ENCODE measurements at places on chromosomes 5 and 9.

DNA sequence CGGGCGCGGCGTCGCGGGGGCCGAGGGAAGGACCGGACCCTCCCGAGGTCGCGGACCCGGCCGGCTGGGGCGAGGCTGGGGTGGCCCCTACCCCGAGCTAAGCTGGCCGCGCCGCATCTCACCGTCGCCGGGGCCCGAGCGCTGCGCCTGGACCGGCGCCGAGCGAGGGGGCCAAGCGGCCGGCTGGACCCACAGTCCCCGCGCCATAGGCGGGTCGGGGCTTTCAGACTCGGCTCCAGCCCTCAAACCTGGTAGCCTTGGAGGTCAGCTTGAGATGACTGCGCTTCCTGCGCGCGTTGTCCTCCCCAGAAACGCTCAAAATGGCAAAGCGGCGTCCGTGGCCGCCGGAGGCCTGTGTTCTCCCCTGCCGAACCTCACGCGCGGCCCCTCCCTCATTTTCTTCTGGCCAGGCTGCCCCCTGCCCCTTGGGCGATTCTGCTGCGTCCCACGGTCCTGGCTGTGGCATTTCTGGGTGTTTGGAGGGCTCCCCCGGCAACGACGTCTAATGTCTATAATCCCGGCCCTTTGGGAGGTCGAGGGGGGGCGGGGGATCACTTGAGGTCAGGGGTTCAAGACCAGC, 8.7 kb upstream of the GRIN1 start:
- DNase-seq, result peak; percentile 27

- no peak for DNase-seq
Measured at GRCh38 chr5:135905144-135905543, 9.5 kb upstream of the IL9 start.

DNA sequence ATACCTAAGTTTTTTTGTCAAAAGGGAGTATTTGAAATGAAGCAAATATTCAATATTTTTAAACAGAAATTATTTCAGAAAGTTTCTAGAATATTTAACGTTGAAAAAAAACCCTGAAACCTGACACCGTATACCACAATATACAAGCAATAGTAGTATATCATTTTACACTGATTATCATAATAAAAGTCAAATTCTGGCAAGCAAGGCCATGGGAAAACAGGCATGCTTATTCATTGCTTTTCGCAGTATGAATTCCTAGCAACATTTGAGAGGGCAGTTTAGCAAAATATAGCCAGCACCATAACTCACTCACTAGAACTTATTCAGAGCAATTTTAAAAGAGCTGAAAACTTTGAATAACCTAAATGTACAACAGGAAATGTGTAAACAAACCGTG, 46.1 kb downstream of the ERAP1 start:
- no peak for DNase-seq

GRCh38 chr5:1875843-1876659, 6.7 kb downstream of the IRX4 start:
- no peak for DNase-seq

DNA sequence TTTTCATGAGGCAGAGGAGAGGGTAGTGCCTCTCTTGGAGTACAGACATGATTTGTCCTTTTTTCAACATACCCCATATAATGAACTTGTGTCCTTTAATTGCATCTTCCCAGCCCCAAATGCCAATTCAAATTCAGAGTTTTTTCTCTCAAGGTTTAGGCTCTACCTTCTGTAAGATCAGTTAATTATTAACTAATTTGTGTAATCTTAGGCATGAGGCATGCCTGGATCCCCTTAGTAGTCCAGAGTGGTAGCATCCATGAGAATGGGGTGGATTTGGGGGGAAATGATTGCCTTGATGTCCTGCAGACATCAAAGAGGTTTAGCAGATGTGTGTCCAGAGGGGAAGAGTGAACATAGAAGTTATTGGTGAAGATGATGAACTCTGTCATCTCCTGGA, 533.3 kb downstream of the LRRC70 start:
- DNase-seq, result no peak

GRCh38 chr9:73141282-73141681, 10.4 kb upstream of the ANXA1 start:
- no peak for DNase-seq

GRCh38 chr9:91789941-91790340, 160.1 kb downstream of the ROR2 start:
- no peak for DNase-seq

DNA sequence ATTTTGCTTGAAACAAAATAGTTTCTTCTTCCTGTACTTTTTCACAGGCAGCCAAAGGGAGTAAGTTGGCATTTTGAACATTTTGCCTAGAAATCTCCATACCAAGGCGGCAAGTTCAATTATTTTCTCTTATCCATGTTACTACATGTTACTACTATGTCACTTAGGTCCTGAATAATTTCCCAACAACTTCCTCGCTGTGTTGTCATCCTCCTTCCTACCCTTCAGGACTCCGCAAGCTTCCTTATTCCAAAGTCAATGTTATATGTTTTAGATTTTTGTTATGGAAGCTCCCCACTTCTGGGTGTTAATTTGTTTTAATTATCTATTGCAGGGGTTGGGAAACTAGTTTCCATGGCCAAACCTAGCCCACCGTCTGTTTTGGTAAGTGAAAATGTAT, 9.9 kb upstream of the B4GALT1 start:
- no peak for DNase-seq

DNA sequence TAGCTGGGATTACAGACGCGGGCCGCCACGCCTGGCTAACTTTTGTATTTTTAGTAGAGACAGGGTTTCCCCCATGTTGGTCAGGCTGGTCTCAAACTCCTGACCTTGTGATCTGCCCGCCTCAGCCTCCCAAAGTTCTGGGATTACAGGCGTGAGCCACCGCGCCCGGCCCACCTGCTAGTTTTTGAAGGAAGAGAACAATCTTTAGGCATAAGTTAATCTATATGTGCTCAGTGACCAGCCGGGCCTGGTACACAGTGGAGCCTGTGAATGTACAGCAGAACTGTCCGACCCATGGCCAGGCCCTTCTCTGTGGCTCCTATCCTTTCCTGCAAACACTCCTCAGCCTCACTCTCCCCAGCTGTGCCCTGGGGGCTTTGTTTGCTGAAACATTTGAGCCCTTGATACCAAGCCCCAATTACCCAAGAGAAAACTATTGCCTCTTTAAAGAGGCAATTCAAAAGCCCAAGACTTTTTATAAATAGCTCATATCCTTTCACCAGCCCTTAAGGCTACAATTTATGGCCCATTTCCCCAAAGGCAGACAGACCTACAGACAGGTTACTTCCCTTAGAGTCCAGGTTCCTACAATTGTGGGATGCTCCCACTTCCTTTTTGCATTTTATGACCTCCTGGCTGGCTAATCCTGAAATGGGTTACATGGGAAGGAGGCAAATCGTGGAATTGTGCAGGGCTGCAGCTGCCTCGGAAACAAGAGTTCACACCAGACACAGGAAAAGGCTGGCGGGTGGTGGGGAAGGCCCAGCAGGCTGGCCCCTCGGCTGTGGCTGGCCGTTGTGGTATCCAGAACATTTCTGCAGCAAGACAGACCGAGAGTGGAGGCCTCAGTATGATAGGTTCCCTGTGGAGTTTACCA, 37.5 kb downstream of the SPRY4 start:
- peak; percentile 91 for DNase-seq

GRCh38 chr5:56608217-56608925, 207.0 kb upstream of the MAP3K1 start:
- no peak for DNase-seq

DNA sequence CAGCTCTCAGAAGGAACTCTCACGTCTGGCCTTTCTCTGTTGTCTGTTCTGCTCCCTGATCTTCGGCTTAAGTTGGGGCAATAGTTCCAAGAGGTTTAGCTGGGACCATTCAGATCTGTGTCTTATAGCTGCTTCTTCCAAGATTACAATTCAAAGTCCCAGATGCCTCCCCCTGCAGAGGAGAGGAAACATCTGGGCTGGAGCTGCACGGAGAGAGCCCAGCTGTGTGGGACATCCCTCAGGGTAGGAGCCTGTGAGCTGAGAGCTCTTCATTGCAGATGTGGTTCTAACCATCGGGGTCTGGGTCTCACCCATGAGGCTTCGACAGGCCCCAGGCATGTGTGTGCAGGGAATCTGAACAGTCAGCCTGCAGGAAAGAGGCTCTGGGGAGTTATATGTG, 9.0 kb upstream of the PHF19 start:
- no peak for DNase-seq

DNA sequence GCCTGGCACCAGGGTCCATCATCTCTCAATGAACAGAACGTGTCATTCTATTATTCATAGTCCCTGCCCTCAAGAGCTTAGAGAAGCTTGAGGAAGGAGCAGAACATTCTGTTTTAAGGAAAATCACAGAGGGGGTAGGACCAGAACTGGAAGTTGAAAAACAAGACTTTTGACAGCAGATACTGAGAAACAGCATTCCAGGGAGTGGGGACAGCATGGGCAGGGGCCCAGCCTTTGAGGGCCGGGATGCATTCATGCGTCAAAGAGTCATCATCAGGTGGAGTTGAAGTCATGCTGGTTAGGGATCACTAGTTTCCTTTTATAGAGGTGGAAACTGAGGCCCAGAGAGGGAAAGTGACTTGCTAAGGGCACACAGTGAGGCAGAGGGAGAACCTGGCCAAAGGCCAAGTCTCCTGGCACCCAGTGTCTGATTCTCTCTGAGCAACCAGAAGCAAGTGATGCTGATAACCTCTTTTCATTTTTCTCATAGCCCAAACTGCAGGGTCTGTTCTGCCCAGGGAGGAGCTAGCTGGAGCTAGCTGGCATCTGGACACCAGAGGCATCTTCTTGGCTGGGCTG, 41.5 kb upstream of the STXBP1 start:
- no peak for DNase-seq

DNA sequence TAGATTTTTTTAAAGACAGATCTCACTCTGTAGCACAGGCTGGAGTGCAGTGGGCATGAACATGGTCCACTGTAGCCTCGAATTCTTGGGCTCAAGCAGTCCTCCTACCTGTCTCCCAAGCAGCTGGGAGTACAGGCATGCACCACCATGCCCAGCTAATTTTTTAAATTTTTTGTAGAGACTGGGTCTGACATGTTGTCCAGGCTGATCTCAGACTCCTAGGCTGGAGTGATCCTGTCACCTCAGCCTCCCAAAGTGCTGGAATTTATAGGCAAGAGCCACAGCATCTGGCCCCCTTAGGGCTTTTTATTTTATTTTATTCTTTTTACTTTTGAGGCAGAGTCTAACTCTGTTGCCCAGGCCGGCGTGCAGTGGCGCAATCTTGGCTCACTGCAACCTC, 56.4 kb downstream of the NSD1 start:
- no peak for DNase-seq

DNA sequence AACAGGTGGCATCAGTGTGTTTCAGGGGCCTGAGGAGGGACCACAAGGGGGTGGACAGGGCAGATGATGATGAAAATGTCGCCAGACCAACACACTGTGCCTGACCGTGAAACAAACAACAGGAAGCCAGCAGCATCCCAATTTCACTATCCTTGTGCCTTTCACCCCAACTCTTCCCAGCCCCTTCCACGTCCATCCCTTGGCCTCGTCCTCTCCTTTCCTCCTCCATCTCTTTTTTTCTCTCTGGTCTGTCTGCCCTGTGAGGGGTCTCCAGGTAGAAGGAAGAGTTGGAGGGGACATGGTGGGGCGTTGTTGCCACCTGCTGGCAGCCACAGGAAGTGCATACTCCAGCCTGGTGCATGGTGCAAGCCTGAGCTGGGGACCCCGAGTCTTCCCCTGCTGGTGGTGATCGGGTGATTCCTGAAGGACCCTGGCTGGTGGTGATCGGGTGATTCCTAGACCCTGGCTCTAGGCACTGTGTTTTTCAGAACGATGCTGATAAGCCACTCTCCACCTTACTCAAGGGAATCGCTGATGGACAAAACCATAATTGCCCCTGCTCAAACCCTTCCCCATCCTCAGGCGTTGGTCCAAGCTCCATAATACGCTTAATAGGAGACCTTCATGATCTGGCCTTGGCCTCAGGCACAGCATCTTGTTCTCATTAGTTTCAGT, 21.7 kb upstream of the NSD1 start:
- peak; percentile 79 for DNase-seq

- DNase-seq, result peak; percentile 21
Measured at GRCh38 chr9:69207503-69207902, 33.4 kb downstream of the TJP2 start.

DNA sequence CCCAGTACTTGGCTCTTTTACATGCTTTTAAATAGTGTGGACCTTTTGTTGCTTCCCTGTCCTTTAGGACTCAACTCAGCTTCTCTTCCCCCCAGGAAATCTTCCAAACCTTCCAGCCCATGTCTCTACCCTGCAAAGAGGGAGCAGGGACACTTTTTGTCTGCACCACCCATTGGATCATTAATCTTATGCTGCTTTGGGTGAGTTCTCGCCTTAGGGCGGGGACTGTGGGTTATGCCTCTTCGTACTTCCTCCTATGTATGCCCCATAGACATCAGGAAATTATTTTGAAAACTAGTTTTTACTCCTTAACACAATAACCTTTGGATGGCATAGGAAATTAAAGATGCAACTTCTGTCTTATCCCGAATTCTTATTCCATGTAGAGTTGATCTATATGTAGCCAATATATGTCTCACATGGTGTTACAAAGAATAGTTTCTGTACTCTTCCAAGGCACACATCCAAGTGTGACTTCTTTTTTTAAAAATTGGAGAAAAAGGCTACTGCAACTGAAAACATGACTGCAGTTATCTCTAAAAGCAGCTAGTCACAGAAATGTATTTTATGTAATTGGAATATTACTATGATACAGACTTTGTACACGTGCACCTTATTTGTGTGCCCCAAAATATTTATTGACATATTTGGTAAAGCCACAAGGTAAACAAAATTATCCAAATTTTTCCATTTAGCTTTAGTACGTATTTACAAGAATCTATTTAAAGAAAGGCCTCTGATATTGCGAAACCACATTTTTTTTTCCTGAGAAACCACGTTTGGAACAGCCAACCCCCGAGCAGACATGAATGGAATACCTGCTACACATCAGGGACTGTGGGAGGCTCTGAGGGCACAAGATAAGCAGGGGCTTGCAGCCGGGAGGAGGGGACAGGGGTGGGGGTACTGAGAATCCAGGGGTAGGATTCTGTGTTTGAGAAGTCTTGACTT, 133.6 kb downstream of the WDR41 start:
- DNase-seq, result no peak

DNA sequence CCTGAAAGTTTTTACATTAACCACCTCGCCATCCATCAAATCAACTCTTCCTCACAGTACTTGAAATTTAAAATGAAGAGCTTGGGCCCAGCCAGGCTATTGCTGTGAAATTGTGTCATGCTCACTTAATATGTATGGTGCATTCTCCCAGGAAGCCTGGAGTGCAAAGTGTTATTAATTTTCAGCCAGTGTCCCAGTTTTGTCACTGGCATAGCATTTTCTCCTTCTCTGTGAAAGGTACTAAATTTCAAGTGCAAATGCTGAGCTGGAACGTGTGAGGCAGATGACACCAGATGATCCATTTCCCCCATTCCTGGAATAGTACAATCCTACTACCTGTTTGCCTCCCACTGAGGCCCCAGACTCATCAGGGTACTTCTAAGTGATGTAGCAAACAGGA, 397.6 kb upstream of the ACTBL2 start:
- DNase-seq, result no peak

DNA sequence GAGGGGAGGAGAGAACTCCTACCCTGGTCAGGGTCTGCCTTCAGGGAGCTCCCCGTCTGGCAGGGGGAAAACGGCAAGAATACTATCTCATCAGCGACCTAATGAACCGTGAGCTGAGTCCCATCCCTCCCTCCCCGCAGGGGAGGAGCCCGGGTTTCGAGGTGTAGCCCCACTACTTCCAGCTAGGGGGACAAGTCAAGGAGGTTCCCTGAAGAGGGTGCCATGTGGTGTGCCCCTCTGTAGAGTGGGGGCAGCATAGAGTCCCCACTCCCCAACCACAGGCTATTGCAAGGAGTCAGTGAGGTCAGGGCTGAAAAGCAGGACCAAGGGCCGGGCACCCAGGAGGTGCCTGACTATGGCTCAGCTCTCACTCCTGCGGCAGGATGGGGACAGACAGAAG, 50.9 kb upstream of the RXRA start:
- no peak for DNase-seq

- DNase-seq, result no peak
Measured at GRCh38 chr5:103908336-103909080, 345.9 kb upstream of the NUDT12 start.
